Vagina (tissue), 2 donors: ENCODE measurements at places on chromosomes 5 and 9. TPM values are rescaled to one million over a fixed set of nuclear protein-coding genes. Genes with fewer than 3 reads are reported as not detected.

- no peak for DNase-seq
Measured at GRCh38 chr5:137342764-137343163, 156.4 kb downstream of the SPOCK1 start.

DNA sequence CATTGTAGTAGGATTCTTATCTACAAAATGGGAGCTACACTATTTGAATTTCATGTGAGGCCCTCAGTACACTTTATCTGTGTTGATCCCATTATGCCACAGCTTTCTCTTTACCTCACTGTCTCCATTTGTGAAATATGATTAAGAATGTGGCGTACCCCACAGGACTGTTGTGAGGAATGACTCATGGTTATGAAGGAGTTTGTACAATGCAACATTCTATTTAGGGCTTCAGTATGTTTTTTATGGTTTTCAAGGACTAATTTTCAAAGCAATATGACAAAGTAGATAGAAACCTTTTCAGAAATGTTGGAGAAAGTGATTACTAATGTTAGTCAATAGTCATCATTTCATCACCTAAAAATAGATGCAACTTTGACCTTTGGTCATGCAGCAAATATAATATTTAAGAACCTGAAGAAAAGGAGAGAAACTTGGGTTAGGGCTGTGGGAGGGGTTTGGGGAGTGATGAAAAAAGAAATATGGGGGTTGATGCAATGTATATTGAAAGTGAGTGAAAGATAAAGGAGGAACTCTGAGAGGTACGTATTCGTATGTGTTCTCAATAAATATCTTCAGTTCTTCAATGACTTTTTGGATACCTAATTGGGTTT lies 53.7 kb upstream of the PIP5K1B start:
- DNase-seq = no peak

GRCh38 chr9:137721479-137721878 lies 102.7 kb downstream of the EHMT1 start:
- DNase-seq = no peak

DNA sequence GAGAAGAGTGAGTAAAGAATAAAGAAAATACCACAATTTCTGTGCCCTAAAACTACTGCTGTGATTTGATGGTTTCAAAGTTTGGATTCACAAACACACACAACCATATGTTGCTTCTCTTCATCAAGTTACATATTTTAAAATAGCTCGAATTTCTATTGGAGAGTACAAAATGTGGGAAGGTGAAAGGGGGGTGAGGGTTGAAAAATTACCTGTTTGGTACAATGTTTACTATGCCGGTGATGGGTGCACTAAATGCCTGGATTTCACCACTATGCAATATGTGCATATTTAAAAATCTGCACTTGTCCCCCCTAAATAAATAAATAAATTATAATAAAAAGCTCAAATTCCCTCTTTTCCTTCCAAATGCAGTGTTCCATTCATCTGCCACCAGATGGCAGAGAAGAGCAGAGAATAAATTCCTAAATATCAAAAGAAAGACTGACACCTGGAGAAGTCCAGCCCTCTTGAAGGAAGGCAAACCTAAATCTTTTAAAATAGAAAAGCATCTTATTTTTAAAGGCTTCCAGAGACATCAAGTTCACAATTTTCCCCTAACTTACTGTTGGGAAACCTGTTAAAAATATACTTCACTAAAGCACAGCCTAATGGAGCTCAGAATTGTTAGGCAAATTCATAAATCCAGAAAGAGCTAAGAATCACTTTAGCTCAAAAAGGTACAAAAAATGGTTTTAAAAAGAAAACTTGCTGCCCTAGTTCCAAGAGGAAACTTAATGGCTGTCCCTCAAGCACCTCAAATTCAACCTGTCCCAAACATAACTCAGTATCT lies 24.8 kb upstream of the HNRNPA0 start:
- no peak for DNase-seq

DNA sequence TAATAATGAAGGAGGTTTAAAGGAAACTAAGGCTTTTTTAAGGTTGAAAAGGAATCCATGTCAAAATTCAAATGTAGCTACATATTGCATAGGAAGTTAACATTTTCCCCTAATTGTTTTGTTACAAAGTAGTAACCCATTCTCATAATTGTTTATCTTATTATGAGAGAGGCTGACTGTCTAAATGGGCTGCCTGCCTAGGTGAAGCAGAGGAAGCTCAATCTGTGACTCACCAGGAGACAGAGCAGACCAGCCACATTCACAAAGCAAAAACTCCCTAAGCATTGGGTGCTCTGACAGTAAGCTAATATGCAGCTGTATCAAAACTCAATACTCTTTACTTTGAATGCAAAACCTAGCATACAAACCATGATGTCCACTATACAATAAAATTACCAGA lies 208.5 kb downstream of the ROR2 start:
- DNase-seq = no peak

GRCh38 chr5:170327829-170328228 lies 30.3 kb upstream of the LCP2 start:
- DNase-seq = no peak

DNA sequence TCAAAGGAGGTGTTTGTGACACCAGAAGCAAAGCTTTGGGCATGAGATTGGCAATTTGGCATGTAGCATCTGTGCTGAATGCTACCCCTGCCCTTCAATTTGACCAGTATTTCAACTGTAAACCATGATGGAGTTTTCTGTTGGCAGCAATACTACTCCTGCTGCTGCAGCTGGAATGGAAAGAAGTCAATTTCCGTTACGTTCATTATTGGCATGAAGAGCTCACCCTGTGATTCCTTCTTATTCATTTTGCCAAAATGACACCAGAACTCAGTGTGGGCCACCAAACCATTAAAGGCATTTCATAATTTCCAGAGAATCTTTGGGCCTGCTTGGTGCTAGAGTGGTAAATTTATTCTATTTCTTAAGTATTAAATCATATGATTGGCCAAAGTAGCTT lies 433.1 kb upstream of the DMAC1 start:
- no peak for DNase-seq

GRCh38 chr5:9947225-9947714 lies 302.4 kb downstream of the ATPSCKMT start:
- DNase-seq = no peak

DNA sequence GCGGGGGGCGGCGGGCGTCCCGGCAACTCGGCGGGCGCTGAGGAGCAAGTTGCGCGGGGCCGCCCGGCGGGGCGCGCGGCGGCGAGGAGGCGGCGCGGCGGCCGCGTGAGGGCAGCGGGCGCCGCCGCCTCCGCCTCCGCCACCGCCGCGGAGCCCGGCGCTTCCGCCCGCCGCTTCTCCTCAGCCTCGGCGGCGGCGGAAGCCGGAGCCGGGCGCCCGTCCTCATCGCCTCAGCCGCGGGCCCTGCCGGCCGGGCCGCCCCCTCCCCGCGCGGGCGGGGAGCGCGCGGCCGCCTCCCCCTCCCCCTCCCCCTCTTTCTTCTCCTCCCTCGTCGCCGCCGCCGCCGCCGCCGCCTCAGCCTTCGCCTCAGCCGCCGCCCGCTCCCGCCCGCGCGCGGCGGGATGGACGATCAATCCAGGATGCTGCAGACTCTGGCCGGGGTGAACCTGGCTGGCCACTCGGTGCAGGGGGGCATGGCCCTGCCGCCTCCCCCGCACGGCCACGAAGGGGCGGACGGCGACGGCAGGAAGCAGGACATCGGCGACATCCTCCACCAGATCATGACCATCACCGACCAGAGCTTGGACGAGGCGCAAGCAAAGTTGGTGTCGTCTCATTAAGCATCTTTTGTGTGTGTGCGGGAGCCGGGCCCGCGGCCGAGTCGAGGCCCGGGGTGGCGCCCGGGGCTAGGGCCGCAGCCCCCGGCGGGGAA lies at the start of gene PBX3:
Gene PBX3, plus strand, starts transcription at position 321 of the 712 bp plus-strand sequence.
- DNase-seq = no peak

- no peak for DNase-seq
Measured at GRCh38 chr9:137296670-137297664, 5.1 kb downstream of the NRARP start.

DNA sequence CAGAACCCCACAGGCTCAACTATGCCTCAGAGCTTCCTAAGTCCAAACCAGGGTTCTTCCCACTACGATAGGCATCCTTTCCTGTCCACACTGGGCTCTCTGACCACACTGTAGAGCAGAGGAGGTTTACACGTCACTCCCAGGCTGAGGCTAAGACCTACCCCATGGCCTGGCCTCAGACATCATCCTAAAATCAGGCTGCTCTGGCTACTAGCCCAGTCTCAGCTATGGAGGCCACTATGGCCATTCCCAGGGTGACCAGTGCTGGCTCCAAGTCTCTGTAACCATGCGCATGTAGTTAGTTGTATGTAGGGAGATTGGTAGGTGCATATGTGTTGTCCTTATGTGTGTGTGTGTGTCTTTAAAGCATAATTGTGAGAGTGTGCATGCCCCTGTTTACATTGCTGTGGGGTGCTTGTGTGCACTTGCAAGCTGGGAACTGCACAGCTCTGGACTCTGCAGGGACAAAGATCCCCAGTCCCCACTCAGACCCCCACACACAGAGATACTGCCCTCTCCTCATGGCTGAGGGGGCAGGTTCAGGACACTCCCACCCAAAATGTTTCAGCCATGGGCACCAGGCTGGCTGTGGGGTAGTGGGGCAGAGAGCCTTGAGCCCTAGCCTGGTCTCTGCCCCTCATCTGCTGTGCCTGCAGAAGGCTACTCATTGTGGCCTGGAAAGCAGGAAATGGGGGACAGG lies 12.3 kb downstream of the PDLIM4 start:
- DNase-seq = peak; percentile 75

DNA sequence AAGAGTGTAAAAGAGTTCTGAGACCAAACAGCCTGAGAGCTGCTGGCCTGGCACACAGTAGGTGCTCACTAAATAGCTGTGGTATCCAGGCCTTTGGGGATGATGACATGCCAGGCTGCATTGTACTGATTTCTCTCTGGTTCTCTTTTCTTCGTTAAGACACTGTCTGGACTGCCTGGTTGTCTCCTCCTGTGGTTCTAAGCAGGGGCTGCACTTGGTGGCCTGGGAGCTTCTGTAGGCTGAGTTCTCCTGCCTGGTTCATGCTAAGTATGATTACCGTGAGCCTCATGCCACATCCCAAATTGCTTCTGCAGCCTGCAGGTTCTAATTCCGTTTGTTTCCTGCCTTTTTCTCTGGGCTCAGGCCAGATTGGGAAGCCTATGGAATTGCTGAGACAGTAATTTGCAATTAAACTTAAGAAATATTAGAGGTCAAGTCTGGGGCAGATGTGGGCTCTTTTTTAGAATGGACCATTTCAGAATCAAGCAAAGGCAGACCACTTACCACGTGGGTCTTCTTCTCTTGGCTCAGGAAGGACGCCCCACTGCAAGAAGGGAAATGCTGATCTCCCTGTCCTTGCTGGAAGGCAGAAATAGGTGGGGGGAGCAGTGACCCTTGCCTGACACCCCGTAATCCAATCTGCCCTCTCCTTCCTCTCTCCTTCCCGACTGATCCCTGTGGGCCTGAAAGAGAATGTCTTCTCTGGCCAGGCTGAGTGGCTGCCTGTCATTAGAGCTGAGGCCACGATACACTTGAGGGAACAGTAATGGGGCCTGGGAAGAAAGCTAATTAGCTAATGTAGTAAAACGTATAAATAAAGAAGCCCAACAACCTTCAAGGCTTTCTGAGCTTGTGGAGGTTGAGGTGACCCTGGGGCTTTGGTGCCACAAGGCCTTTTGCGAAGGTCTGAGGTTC lies 21.9 kb upstream of the BOD1 start:
- no peak for DNase-seq

Gene FBP2
- total RNA-seq = not detected

Gene SPATA31E1
- total RNA-seq = not detected

Gene ANKDD1B
- not detected for total RNA-seq

Gene GABRA6
- not detected for total RNA-seq
